ENCODE measurements at places on chromosomes 12 and 14. TPM values are rescaled to one million over a fixed set of nuclear protein-coding genes. Genes with fewer than 3 reads are reported as not detected.
A peak's percentile ranks its signal among the peaks of the same experiment; 100 is the strongest.

GRCh38 chr12:13044002-13044905 is at the start of gene FAM234B:
Gene FAM234B (plus strand): TSS chr12:13044381. CDS start chr12:13044404, 23 bp downstream.
- H3K27ac ChIP-seq: peak within 1 kb of the TSS; percentile 66
- H3K36me3 ChIP-seq: no peaks in the 10 kb centered on the region
- H3K27me3 ChIP-seq: peaks cover 19% of the 10 kb centered on the region

DNA sequence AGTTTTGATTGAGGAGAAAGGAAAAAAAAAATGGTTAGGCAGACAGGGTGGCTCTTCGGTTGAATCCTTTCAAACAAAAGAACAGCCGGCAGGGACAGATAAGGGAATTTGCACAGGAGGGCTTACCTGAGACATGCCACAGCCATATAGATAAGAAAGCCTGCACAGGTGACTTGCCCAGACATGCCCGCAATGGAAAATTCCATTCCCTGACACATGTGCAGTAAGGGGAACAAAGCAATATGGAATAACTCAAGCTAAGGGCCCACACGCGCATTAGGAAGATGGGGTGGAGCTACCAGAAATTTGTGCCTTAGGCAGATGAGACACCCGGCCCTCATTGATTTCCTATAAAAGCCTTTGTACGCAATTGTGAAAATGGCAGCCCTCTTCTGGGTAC is 86.7 kb downstream of the TMEM260 start:
- H3K27me3 ChIP-seq: peaks cover 2% of the 10 kb centered on the region
- no peak overlapping the region for H3K4me3 ChIP-seq
- no peak overlapping the region for H3K27ac ChIP-seq
- no peaks in the 10 kb centered on the region for H3K4me1 ChIP-seq
- H3K36me3 ChIP-seq: peaks cover 2% of the 10 kb centered on the region

DNA sequence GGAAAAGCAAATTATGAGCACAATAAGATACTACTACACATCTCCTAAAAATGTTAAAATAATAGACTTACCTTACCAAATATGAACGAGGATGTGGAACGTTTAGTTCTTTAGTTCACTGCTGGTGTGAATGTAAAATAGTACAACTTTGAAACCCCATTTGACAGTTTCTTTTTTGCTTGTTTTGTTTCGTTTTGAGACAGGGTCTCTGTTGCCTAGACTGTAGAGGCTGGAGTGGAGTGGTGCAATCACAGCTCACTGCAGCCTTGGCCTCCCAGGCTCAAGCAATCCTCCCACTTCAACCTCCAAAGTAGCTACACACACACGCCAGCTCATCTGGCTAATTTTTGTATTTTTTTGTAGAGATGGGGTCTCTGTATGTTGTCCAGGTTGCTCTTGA is 136.4 kb upstream of the FAR2 start:
- H3K27me3 ChIP-seq: peaks cover 3% of the 10 kb centered on the region
- H3K4me3 ChIP-seq: no peak overlapping the region
- no peak for DNase-seq
- no peak overlapping the region for H3K27ac ChIP-seq
- H3K36me3 ChIP-seq: no peaks in the 10 kb centered on the region

DNA sequence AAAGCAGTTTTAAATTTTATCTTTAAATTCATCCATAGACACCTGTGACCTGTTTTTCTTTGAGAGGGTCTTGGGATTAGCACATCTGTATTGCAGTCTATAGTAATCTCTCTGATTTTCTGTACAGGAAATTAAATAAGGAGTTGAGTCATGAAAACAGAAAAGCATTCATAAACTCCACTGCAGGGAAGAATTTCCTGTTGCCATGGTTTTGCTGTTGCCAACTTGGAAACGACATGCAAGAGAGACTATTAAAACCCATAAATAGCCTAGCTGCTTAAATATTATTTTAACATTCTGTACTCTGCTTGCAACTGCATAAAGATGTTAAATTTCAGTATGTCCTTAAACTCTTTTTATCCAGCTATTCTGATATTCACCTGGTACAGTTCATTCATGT is 281.0 kb upstream of the RGS6 start:
- DNase-seq: no peak
- H3K4me3 ChIP-seq: no peak overlapping the region
- H3K4me1 ChIP-seq: peaks cover 6% of the 10 kb centered on the region

- no peak for DNase-seq
- H3K4me1 ChIP-seq: no peaks in the 10 kb centered on the region
- no peaks in the 10 kb centered on the region for H3K27me3 ChIP-seq
- no peaks in the 10 kb centered on the region for H3K36me3 ChIP-seq
These were observed 320.7 kb downstream of the PAWR start for GRCh38 chr12:79370021-79370420.

GRCh38 chr12:62861586-62861985 is 73.4 kb downstream of the PPM1H start:
- no peaks in the 10 kb centered on the region for H3K27me3 ChIP-seq
- H3K27ac ChIP-seq: no peak overlapping the region
- no peak overlapping the region for H3K4me3 ChIP-seq
- H3K36me3 ChIP-seq: no peaks in the 10 kb centered on the region
- no peaks in the 10 kb centered on the region for H3K4me1 ChIP-seq
- DNase-seq: no peak

GRCh38 chr12:12376646-12377448 is 20.0 kb downstream of the BORCS5 start:
- H3K27ac ChIP-seq: peak overlapping the region; percentile 41
- peaks cover 29% of the 10 kb centered on the region for H3K36me3 ChIP-seq
- peaks cover 39% of the 10 kb centered on the region for H3K4me1 ChIP-seq
- DNase-seq: peak; percentile 12
- no peak overlapping the region for H3K4me3 ChIP-seq

DNA sequence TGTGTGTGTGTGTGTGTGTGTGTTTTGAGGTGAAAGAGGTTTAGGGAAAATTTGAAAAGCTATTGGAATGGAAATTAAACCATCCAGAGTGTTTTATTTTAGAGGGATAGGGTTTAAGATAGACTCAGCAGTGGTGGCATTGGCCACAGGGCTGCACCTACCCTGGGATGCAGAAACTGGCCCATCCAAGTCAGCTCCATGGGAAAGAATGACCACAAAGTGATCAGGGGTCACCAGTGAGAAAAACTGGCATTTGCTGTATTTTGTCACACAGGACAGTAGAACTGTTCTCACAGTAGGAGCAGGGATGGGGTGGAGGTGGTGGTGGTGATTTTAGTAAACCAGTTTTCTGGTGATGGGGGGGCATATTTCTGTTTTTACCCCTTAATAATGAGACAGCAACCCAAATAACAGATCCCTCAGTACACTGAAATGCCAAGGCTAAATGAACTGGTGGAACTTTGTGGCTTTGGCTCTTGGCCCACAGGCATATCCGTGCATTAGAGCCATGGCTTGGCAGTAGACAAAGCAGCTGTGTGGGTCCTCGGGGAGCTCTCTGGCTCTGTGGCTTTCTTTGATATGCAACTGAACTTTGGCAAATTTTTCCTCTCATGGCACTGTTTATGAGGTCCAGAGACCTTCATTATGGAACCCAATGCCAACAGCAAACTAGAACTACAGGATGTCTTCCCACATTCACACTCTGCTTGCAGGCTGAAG is 348.3 kb downstream of the ZFP36L1 start:
- no peak for DNase-seq
- H3K27me3 ChIP-seq: no peaks in the 10 kb centered on the region
- no peak overlapping the region for H3K4me3 ChIP-seq
- no peaks in the 10 kb centered on the region for H3K36me3 ChIP-seq

DNA sequence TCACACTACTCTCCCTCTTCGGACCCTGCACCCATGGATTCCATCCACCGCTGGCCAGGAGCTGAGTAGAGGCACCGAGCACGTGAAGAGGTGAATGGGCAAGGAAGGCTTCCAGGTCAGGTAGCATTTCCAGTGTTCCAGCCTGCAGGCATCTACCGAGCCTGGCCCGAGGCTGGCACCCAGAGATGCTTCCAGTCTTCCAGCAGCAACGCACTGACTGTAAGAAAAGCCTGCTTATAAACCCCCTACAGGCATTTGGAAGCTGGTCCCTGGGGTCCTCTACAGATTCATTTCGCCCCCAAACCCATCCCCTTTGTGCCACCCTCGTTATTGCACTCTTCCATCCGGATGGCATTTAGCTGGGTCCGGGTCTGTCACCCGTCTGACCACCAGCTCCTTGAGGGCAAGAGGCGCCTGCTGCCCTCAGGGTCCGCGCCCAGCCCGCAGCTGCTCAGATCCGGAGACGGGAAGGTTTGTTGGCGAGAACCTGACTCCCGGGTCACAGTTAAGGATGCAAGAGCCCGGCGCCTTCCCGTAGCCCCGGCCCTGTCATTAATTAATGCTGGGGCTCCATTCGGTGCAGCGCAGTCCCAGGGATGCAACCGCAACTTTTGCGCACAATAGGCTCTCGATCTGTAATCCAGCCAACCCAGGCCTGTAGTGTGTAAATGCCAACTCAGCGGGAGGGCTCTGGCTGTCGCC is 614 bp upstream of the MARK3 start:
- peaks cover 54% of the 10 kb centered on the region for H3K4me1 ChIP-seq
- H3K27me3 ChIP-seq: peaks cover 5% of the 10 kb centered on the region
- peak overlapping the region; percentile 90 for H3K27ac ChIP-seq

GRCh38 chr12:19710811-19711793 is 271.8 kb downstream of the AEBP2 start:
- H3K4me3 ChIP-seq: no peak overlapping the region
- H3K27me3 ChIP-seq: no peaks in the 10 kb centered on the region
- H3K36me3 ChIP-seq: no peaks in the 10 kb centered on the region
- DNase-seq: no peak

DNA sequence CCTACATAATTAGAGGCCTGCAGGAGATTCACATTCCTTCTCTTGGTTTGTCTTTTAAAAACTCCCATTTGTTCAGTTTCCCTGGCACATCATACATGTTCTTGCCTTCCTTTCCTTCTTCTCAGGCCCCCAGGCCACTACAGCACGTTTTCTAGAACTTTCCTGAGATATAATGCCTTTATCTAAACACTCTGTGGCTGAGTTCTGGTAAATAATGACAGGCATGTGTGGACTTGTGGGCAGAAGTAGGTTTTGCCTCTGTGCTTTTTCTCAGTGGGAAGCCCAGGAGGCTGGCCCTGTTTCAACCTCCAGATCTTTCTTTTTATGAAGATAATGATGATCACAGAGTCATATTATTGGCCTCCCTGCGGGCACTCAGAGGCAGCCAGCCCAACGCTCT is 117.2 kb downstream of the TMX1 start:
- peaks cover 5% of the 10 kb centered on the region for H3K27me3 ChIP-seq
- H3K4me1 ChIP-seq: no peaks in the 10 kb centered on the region
- no peaks in the 10 kb centered on the region for H3K36me3 ChIP-seq
- H3K27ac ChIP-seq: no peak overlapping the region
- no peak for DNase-seq

- no peaks in the 10 kb centered on the region for H3K36me3 ChIP-seq
- peaks cover 13% of the 10 kb centered on the region for H3K27me3 ChIP-seq
- H3K4me3 ChIP-seq: no peak overlapping the region
- no peak for DNase-seq
- H3K27ac ChIP-seq: no peak overlapping the region
- peaks cover 12% of the 10 kb centered on the region for H3K4me1 ChIP-seq
These were observed 10.8 kb upstream of the CEBPE start for GRCh38 chr14:23129759-23130316.

DNA sequence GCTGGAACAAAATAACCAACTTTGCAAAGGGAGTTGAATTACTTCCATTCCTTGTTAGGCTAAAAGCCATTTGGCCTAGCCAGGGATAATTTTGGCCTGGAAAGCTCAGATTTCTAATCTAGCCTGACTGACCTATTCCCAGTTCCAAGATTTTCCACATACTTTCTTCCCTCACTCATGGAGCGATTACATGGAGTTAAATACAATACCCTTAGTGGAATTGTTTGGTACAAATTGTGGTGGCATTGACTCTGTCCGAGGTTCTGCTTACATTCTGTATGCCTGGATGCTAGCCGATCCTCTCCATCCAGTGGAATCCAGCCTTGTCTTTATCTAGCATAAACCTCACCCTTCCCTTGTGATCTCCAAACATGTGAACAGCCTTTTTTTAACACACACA is 965.1 kb downstream of the DIO2 start:
- H3K36me3 ChIP-seq: no peaks in the 10 kb centered on the region
- H3K4me1 ChIP-seq: no peaks in the 10 kb centered on the region
- H3K27me3 ChIP-seq: no peaks in the 10 kb centered on the region
- H3K27ac ChIP-seq: no peak overlapping the region
- DNase-seq: no peak

- H3K36me3 ChIP-seq: no peaks in the 10 kb centered on the region
- no peak for DNase-seq
- H3K4me3 ChIP-seq: no peak overlapping the region
- H3K27ac ChIP-seq: no peak overlapping the region
- H3K27me3 ChIP-seq: peaks cover 22% of the 10 kb centered on the region
These were observed 40.3 kb upstream of the DCD start for GRCh38 chr12:54688309-54689033.

- no peak overlapping the region for H3K4me3 ChIP-seq
- no peak for DNase-seq
- H3K27me3 ChIP-seq: no peaks in the 10 kb centered on the region
- H3K27ac ChIP-seq: no peak overlapping the region
- H3K4me1 ChIP-seq: no peaks in the 10 kb centered on the region
These were observed 68.6 kb downstream of the EEA1 start for GRCh38 chr12:92860521-92860920.

- H3K4me1 ChIP-seq: no peaks in the 10 kb centered on the region
- DNase-seq: no peak
- H3K36me3 ChIP-seq: no peaks in the 10 kb centered on the region
- no peak overlapping the region for H3K4me3 ChIP-seq
These were observed 14.6 kb downstream of the CLMN start for GRCh38 chr14:95305145-95305544.

DNA sequence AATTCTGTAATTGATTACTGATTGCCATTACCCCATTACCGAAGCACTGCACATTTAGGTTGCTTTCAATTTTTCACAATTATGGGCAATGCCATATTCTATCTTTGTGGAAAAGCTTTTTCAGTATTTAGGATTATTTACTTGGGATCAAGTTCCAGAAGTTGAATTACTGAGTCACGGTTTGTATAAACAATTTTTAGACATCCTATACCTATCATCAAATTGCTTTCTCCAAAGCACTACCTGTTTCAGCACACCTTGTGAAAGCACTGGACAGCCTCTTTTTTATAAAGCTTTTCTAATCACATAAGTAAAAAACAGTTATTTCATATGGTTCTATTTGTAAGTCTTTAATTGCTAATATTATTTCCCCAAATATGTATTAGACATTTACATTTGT is 221.5 kb upstream of the CAND1 start:
- no peak overlapping the region for H3K4me3 ChIP-seq
- no peaks in the 10 kb centered on the region for H3K4me1 ChIP-seq
- no peaks in the 10 kb centered on the region for H3K36me3 ChIP-seq
- peaks cover 6% of the 10 kb centered on the region for H3K27me3 ChIP-seq

GRCh38 chr14:77026930-77027537 is 1.5 kb downstream of the IRF2BPL start:
- H3K27me3 ChIP-seq: no peaks in the 10 kb centered on the region
- no peak overlapping the region for H3K27ac ChIP-seq
- peaks cover 13% of the 10 kb centered on the region for H3K36me3 ChIP-seq
- DNase-seq: peak; percentile 30

The ATG14 gene
- total RNA-seq: 6.2 TPM

The TAS2R14 gene
- 2.9 TPM for total RNA-seq

The ANKS1B gene
- total RNA-seq: 2.8 TPM

The RILPL2 gene
- total RNA-seq: 20.1 TPM

The PRH2 gene
- not detected for total RNA-seq

Data from activated T-helper 1 cell treated with anti-CD3 and anti-CD28 coated beads, Interleukin-12 subunit alpha, Interleukin-12 subunit beta, Interleukin-2, Interleukin-4 antibody, amounts not matched to agents 30 ng/mL and 10 ng/mL and 1 ng/mL, durations not matched to agents 14 hours and 24 hours and 36 hours (primary cell).